ENCODE measurements at places on chromosomes 1 and 21.

GRCh38 chr1:230768903-230769570, 21.8 kb downstream of the CAPN9 start:
- peak; percentile 32 for DNase-seq

GRCh38 chr1:43802356-43802980, 95.1 kb downstream of the ST3GAL3 start:
- DNase-seq = no peak

GRCh38 chr1:204683284-204684205, 2.0 kb downstream of the LRRN2 start:
- no peak for DNase-seq

- no peak for DNase-seq
These were observed 36.1 kb downstream of the ST6GALNAC3 start for GRCh38 chr1:76110666-76111065.

- no peak for DNase-seq
These were observed 12.1 kb upstream of the LINGO4 start for GRCh38 chr1:151817353-151817730.

- DNase-seq = no peak
These were observed 92.6 kb upstream of the VAV3 start for GRCh38 chr1:108057541-108057940.

DNA sequence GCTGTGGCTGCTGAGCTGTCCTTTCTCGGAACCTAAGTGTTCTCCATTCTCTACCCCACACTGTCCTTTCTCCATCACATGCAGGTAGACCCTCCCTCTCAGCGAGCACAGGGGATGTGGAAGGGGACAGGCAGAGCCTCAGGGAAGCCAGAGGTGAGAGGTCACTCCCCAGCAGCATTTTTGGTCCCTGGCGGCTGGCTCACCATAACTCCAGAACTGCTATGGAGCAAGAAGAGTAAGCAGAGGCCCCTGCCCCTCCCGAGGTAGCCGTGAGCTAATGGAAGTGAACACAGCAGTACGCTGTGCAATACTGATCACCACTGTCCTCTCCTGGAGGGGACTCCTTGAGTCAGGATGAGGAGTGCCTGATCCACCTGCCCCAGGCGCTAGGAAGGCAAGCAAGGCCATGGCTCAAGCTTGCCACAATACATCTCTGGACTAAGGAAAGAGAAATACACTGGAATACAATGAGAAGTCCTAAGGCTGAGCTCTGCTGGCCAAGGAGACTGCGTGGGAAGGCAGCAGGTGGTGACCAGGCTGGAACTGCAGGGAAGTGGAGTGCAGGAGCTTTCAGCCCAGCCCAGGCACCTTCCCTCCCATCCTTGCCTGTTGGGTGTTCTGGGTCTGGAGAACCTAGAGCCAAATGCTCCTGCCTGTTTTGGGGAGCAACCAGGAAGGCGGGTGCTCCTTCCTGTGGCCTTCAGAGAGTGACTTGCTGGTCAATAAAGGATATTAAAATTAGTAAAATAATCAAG, 96.2 kb downstream of the LAMC2 start:
- no peak for DNase-seq

- no peak for DNase-seq
These were observed 86.4 kb upstream of the SSX2IP start for GRCh38 chr1:84776639-84777038.

- peak; percentile 83 for DNase-seq
These were observed at the start of gene KIF21B for GRCh38 chr1:201023517-201023902. Gene KIF21B, minus strand, starts transcription at chr1:201023714. Its CDS starts 331 bp downstream, at chr1:201023383.

GRCh38 chr21:45957981-45958600, 23.5 kb upstream of the COL6A1 start:
- peak; percentile 89 for DNase-seq

- peak; percentile 87 for DNase-seq
These were observed 107.1 kb downstream of the NIBAN1 start for GRCh38 chr1:184866991-184867788.

DNA sequence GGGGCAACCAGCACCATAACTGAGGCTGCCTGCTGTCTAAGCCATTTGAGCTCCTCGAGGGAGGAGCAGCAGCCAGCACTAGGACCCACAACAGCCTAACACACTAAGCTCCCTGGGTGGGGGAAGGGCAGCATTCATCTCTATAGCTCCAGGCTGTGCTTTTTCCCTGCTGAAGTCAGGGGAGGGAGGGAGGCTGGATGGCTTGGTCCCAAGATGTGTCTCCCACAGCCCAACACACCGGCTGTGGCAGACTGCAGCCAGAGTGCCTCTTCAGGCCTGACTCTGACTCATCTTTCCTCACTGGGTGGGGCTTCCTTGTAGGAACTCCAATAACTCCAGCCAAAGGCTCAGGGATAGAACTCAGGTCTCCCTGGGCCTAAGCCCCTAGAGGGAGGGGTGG, 296.3 kb downstream of the PRDM2 start:
- no peak for DNase-seq

GRCh38 chr1:110420874-110421793, 13.6 kb upstream of the LAMTOR5 start:
- peak; percentile 71 for DNase-seq

GRCh38 chr1:83691953-83692500, 306.9 kb downstream of the TTLL7 start:
- no peak for DNase-seq

- no peak for DNase-seq
These were observed 520 bp downstream of the TNFRSF18 start for GRCh38 chr1:1205769-1206375.

- no peak for DNase-seq
These were observed 122.7 kb downstream of the UCHL5 start for GRCh38 chr1:192936313-192937018.

DNA sequence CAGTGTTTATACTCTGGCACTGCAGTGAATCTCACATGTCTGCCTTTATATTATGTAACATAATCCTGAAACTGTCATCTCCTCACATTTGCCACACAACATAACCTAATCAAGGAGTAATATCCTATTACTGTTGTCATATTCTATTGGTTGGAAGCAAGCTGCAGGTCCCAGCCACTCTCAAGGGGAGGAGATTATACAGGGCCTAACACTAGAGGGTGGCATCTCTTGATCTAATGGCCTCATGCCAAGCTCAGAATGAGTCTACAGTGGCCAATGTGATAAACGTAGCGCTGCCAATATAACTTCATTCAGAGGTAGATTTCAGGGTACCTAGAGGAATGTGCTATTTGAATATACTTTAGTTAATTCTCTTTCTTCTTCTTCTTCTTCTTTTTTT, 166.8 kb downstream of the BACH1 start:
- no peak for DNase-seq

GRCh38 chr1:37174876-37175275, 140.6 kb upstream of the GRIK3 start:
- DNase-seq = no peak

All from AG08395 (cell line).